Ovary (tissue), 10 donors: ENCODE measurements at places on chromosomes 5 and 9.

DNA sequence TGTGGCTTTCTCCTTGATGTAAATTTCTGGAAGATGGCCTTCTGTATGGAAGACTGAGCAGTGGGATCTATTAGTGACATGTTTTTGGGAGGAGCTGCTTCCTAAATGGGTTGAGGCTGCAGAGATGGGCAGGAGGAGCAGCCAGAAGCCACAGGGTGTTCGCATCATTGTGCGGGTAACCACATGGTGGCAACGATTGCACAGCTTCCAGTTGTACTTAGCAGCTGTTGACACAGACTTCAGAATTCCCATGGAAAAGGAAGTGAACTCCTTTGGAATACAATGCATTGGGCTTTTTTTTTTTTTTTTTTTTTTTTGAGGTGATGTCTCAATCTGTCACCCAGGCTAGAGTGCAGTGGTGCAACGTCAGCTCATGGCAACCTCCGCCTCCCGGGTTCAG, 297.3 kb downstream of the NR3C1 start:
- peak; percentile 36 for DNase-seq

- no peak for DNase-seq
These were observed 21.3 kb downstream of the ABCA1 start for GRCh38 chr9:104906441-104907277.

- DNase-seq, result no peak
These were observed 284.9 kb upstream of the FBXL7 start for GRCh38 chr5:15215056-15215455.

GRCh38 chr9:29555502-29555901, 1982.2 kb upstream of the C9orf72 start:
- DNase-seq, result no peak

DNA sequence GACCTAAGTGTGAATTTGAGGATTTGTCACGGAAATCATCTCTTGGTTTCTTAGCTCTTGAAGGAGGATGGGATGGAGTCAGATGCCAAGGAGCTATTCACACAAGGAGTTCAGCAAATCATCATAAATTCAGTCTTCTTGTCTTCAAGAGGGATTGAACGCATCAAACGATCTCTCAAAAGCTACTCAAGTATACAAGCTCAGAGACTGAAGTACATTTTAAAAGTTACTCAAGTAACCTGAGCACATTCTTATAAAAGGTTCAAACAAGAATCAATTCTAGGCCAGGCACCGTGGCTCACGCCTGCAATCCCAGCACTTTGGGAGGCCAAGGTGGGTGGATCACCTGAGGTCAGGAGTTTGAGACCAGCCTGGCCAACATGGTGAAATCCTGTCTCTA, 21.1 kb upstream of the GOLPH3 start:
- no peak for DNase-seq

GRCh38 chr5:132496631-132497487, 6.3 kb upstream of the IRF1 start:
- DNase-seq, result peak; percentile 88

GRCh38 chr5:2883771-2884170, 132.3 kb upstream of the IRX2 start:
- no peak for DNase-seq

DNA sequence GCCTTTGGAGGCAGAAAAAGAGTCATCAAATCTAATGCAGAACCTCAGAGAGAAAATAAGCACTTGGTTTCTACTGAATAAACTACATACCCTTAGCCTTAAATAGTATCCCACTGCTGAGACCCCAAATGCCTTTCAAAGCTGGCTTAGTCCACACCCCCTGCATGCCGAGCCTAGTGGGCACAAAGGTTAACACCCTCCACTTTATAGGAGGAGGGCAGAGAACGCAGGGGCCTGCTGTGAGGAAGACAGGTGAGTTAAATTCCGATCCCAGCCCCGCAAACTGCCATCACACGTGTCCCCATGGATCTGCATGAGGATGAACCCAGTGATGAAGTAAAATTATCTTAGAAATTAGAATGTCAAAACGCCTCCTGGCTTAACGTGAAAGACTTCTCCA, 19.5 kb upstream of the HSD17B3 start:
- no peak for DNase-seq

- DNase-seq, result no peak
These were observed 457.7 kb upstream of the CHD1 start for GRCh38 chr5:99386406-99387077.

DNA sequence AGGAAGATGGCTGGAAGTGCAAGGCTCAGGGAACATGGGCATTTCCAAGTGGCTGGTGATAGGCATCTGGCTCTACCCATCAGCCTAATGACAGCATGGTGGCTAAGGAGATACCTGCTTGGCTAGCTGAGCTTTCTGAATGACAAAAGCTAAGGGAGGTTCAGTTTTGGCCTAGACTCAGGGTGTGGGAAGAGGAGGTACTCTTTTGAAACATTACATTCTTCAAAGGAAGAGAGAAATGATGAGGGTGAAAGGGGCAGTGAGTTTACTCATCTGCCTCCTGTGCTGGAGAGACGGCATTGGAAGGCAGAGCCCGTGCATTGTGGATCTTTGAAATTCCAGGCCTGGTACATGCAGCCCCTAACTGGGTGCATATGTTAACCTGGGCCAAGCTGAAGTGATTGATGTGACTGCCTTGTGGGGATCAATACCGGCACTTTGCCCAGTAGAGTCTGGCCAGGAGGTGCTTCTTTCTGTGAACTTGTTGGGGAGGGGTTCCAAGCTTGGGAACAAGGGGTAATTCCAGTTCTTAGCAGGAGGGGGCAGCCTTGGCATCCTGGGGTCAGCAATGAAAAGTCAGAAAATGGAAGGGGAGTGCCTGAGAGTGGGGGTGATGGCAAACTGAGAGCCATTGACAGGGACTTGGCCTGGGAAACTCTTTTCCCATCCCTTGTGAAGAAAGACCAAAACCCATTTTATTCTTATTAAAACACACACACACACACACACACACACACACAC, 108.6 kb downstream of the ACER2 start:
- no peak for DNase-seq

DNA sequence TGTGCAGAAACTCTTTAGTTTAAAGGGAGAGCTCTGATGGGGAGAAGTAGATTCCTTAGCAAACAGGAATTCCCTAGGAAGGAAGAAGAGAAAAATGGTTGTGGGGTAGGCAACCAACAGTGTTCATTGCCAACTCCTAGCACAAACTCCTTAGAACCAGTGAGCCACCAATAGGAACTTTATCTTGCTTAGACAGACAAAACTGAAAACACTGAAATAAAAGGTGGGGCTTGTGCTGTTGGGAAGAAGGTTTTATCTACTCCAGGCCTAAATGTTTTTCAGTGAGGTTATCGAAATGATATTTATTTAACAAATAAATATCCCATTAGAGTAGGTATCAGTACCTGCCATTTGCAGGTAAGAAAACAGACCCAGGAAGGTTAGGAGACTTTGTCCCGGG, 7.7 kb upstream of the GLRX start:
- DNase-seq, result no peak

- DNase-seq, result no peak
These were observed 186.6 kb downstream of the DOCK8 start for GRCh38 chr9:401223-401622.

- no peak for DNase-seq
These were observed 203.4 kb downstream of the EFNA5 start for GRCh38 chr5:107467137-107467932.

DNA sequence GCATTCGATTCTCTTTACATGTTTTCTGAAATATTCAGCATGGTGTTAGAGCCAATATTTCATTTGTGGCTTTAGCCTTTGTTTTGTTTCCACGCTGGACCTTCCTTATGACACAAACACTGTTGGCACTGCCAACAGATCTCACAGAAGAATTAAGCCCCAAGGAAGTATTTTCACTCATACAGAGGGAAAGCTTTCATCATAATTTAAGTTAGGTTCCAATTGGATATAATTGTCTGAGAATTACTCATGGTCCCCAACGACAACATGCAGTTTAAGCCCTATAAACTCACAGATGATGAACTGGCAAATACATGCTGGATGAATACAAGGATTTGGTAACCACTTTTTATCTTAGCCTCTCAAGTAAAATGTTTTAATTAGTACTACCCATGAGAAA, 259.5 kb downstream of the EBF1 start:
- no peak for DNase-seq

DNA sequence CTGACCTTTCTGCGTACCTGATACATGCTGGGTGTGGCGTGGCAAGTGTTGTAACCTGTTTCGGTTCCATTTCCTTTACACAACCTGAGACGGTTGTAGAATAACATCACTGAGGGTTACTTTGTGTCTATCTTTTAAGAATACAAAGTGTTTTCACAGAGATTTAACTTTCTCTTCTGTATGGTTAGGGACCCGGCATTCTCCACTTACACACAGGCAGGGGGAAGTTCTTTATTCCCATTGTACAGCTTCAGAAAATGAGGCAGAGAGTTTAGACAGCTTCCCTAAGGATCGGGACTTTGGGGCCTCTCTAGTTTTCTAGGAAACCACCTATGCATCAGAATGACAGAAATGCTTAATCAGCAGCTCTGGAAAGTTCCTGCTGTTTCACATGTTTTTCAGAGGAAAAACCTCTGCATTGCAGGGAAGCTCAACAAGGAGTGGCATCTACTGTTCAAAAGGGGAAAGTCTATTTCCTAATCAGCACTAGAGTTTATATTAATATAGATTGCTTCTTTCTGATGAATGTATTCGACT, 41.3 kb downstream of the CAST start:
- no peak for DNase-seq

- DNase-seq, result no peak
These were observed 30.5 kb upstream of the LRRC70 start for GRCh38 chr5:62547945-62548630.

- no peak for DNase-seq
These were observed 156.7 kb upstream of the TLX3 start for GRCh38 chr5:171152382-171152781.

DNA sequence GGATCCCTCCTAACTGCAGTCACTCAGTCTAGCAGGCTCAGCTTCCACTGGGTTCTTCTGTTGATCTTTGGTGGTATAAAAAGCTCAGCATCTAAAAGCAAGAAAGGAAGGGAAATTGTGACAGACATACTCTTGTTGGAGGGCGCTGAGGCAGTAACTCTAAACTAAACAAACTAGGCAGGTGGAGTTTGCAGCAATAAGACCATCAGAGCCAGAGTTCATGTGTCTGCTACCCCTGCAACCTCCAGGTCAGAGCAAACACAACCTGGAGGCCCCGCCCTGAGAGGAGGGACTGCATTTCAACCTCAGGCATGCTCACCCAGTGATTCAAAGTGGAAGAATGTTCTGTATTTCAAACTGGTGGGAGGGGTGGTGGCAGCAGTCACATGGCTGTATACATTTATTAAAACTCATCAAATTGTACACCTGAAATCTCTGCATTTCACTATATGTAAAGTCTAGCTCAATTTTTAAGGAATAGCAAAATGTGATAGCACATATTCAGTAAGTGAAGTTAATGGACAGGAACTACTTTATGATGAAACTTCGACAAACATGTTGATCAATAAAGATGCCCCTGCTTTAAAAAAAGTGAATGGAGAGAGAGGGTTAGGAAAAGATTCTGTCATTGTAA, 7.1 kb downstream of the ACTL7A start:
- no peak for DNase-seq

DNA sequence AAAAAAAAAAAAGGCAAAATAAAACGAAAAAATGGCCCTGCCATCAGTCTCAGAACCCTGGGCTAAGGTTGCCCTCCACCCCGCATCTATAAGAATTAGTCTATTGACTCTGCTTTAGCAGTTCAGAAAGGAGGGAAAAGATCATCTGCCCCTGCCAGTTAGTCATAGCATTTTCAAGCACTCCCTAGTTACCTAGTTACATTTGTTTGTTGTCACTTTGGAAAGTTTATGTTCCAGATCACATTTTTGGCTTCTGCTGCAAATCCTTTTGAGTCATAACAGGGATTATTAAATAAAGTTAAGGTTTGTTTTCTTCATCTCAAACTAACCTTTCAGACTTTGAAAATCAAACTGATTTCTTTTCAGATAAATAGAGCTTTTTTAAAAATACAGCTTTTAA, 52.1 kb downstream of the AQP7 start:
- no peak for DNase-seq

- peak; percentile 91 for DNase-seq
These were observed 5.0 kb downstream of the ENTPD8 start for GRCh38 chr9:137435980-137436760.

- no peak for DNase-seq
These were observed 563 bp downstream of the SNAPC4 start for GRCh38 chr9:136399176-136400037.

- DNase-seq, result no peak
These were observed 379.1 kb downstream of the PSAT1 start for GRCh38 chr9:78676009-78676408.

- no peak for DNase-seq
These were observed 362.9 kb downstream of the ARRDC3 start for GRCh38 chr5:91020065-91020800.

DNA sequence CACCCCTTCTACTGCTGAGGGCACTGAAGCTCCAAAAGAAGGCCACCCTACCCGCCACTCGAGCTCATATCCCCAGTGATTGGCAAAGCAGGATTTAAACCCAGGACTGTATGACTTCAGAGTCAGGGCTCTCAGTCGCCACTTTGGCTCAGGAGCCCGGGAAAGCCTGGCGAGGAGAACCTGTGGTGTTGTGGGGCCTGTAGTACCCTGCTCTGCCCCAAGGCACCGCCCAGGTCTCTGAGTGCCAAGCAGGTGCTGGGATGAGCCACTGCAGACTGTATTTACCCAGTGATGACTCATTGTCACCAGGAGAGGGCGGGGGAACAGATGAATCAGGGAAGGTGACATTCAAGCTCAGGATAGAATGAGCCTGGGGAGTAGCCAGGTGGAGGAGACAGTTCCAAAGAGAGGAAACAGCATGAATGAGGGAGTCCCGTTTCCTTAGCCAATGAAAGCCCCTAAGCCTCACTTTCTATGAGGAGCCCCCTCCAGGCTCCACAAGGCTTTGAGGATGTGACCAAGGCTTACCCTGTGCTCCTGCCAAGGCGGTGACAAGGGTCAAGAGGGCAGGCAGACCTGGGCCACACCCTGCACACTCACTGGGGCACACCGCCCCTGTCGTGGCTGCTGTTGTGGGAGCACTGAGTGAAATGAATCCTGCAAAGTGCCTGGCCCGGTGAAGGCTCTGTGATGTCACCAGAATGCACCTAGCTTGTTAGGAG, 17.8 kb upstream of the DPM2 start:
- DNase-seq, result peak; percentile 47
